ENCODE measurements at places on chromosomes 2 and 18. TPM values are rescaled to one million over a fixed set of nuclear protein-coding genes. Genes with fewer than 3 reads are reported as not detected.
A peak's percentile ranks its signal among the peaks of the same experiment; 100 is the strongest.

ZC3H6 gene
- 16.9 TPM for total RNA-seq

ALKAL2 gene
- not detected for total RNA-seq

SAG gene
- total RNA-seq, result not detected

GRCh38 chr18:2050702-2051201 is 520.6 kb downstream of the METTL4 start:
- no peak for DNase-seq

DNA sequence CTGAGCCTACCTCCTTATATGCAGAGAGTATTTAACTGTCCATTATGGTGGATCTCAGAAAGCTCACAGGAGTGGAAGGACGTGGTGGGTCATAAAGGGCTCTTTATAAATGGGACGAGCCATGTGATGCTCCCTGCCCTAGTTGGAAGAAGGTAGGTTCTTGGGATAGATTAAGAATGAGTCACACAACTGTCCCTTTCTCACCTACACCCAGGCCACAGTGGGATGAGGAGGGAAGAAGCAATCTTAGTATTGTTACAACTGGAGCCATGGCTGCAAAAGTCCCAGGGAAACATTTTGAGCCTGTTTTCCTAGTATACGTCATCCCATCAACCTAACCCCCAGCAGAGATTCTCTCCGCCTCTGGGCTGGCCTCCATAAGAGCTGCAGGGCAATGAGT is 229.9 kb downstream of the TTC32 start:
- DNase-seq, result no peak

DNA sequence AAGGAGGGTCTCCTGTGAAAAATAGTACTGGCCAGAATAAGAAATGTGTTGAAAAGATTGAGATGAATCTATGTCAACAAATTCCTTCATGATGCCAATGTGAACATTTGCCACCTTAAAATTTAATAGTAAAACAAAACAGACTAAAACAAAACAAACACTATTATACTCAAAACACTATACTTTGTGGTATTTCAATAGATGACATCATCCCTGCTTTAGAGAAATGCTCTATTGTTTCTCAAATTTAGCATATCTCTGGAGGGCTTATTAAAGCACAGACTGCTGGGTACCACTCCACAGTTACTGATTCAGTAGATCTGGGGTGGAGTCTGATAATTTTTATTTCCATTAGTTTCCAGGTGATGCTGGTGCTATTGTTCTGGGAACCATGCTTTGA is 579.4 kb upstream of the FAM98A start:
- DNase-seq, result no peak

- peak; percentile 50 for DNase-seq
Observed at GRCh38 chr18:55405893-55406406, 182.0 kb downstream of the TCF4 start.

- DNase-seq, result no peak
Observed at GRCh38 chr2:159989249-159989648, 73.2 kb downstream of the PLA2R1 start.

GRCh38 chr2:121288454-121289231 is 3.6 kb upstream of the TFCP2L1 start:
- no peak for DNase-seq

DNA sequence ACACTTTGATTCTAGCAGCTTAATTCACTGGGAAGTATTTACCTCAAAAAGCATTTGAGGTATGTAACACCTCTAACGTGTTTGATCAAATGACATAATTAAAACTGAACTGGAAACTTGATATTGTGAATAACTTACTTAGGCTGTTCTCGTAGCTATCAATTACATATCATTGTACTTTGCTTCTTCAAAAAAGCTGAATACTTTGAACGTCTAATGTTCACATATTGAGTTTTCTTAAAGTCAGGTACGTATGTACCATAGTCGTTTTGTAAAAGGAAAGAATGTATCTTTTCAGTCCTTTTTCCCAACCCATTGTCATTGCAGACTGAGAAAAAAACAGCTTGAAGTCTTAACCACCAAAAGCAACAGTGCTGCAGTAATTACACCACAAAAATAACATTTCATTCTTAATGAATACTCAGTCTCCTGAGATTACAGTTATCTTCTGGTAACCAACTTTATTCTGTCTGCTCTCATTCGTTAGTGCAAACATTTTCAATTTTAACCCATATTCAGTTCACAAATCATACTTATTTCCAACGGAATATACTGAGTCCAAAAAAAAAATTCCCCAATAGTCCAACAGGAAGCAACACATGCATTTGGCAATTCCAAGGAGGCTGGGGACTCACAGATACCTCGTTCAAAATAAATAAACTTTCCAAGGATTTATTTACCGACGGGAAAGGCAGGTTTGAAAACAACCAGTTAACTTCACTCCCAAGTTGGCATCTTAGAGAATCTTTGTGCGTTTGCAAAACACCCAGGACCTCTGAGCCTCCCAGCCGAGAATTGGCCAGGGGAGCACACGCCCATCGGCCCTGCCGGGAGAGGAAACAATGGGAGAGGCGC is 1.1 kb downstream of the CHN1 start:
- DNase-seq, result no peak

DNA sequence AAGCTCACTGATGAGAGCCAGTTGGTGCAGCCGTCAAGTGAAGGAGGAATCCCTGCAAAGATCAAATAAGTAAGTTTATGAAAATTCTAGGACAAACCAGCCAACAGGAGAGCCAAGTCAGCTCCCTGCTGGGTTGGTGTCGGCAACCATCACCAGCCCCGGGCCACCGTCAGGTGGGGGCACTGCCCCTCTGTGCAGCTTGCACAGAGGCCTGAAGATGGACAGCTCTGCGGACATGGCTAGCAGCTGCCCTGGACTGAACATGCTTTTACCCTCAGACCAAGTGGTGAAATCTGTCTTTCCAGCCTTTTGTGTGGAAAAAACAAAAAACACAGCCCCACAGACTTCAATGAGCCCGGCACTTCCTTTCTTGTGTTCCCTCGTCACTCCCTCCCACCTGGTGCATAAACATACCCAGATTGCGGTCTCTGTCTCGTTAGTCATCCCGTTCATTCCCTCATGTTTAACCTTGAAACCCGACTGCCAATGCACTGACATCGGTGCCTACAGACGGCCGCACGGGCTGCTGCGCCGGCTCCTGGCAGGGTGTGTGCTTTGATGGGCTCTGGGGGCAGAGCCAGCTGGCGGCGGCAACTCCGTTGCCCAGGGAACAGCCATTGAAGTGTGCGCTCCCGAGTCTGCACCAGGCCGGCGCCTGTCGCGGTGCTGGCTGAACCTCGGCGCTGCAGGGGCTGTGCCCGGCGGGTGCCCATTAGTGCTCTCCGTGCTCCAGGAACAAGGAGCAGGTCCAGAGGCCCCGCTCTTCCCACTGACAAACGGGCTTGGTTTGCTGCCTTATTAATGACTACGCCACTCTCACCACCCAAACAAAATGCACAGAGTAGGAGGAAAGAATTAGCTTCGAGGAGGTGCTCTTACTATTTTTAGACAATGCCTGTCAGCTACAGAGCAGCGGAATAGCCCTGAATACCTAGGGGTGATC is 95.3 kb downstream of the EIPR1 start:
- no peak for DNase-seq

- no peak for DNase-seq
Observed at GRCh38 chr18:62730941-62731340, 15.6 kb downstream of the PHLPP1 start.

- DNase-seq, result no peak
Observed at GRCh38 chr18:79452190-79452990, 56.7 kb downstream of the NFATC1 start.

DNA sequence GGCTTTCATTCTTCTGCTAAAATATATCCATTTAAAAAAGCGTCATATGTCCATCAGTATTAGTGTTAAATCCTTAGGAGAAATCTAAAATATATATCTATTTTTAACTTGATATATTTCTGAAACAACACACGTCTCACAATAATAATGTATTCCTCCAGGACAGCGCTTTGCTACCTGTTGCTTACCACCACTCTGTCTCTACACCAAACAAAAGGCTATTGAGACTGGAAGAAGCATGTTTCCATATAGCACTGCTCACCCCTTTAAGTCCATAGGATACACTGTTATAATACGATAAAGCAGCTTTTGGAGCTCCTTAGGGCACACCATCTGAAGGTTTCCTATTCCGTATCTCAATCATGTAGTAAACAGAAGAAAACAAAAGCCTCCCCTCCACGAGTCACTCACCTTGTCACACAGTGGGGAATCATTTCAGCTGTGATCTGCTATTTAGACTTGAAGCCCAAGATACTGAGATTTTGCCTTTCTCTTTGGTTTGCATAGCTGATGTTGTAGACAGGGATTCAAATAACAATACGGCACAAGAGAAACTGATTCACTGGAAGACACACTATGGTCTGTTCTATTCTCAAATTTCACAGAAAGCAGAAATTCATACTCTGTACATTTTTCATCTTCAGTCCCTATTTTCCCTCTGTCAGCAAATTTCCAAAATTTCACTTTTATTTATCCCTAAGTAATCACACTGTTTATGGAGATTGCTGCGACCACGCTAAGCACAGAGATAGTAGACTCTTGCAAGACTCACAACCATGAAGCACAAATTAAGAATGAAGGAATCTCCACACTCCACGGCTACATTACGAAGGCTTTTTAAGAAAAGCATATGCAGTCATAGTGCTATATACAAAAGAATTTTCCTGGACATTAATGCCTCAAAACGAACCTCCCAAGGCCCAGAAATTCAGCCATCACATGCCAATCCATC is 187.1 kb downstream of the TCF4 start:
- DNase-seq, result no peak

DNA sequence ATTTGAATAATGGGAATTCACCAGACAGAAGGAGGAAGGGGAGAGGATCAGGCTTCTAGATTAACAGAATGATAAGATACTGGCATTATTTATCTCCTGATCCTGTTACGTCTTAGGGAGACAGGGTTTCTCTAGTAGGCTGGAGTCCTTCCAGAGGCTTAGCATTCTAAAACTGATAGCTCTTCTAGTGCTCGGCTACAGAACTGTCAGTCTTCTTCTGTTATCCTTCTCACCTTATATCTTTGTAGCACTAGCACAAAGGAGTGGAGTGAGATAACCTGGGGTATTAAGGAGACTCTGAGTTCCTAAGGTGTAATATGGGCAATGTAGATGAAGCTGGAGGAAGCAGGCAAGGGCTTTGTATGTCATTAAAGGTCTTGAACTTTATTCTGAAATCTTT is 52.1 kb downstream of the PIKFYVE start:
- no peak for DNase-seq

DNA sequence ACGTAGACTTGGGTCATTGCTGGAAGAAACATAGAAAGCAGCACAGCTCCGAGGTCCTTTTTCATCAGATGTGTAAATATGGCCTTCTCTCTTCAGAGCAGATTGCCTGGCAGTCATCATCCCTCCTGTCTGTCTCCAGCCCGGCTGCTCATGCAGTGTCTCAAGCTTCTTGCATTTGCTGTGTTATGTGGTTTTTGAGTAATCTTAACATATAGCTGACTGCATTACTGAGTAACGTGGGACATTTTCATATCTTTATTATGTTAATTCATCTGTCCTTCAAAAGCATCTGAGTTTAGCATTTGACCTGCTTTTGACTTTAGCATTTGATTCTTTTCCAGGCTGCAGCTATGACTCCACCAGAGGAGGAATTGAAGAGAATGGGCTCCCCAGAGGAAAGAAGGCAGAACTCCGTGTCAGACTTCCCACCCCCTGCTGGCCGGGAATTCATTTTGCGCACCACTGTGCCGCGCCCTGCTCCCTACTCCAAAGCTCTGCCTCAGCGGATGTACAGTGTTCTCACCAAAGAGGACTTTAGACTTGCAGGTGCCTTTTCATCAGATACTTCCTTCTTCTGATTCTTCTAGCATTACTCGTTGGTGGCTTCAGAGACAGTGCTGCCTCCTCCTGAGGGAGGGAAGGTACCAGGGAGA is 116.2 kb downstream of the RAB3GAP1 start:
- no peak for DNase-seq
